ENCODE measurements at places on chromosomes 5 and 9. TPM values are rescaled to one million over a fixed set of nuclear protein-coding genes. Genes with fewer than 3 reads are reported as not detected.

- no peak overlapping the region for H3K4me3 ChIP-seq
- no peaks in the 10 kb centered on the region for H3K36me3 ChIP-seq
- H3K4me1 ChIP-seq = peaks cover 36% of the 10 kb centered on the region
- no peaks in the 10 kb centered on the region for H3K27me3 ChIP-seq
Observed at GRCh38 chr9:113545068-113545467, 81.5 kb downstream of the RGS3 start.

DNA sequence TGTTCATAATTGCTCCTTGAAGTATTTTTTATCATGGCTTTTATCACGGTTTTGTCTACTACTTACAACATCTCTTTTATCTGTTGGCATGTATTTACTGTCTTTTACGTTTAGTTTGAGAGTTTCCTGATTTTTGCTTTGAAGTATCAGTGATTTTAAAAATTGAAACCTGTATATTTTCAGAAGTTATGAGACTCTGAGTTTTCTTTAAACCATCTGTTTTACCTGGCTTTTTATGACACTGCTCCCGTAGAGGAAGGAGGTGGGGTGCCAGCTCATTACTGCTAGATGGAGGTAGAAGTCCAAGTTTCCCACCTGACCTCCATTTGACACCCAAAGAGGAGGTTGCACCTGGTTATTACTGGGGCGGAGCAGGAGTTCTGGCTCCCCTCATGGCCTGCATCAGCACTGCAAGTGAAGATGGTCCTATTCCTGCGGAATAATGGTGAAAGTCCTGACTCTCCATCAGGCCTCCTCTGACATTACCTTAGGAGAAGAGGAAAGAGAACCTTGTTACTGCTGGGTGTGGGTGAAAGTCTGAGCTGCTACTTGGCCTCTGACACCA, 10.0 kb upstream of the ZNF131 start:
- H3K36me3 ChIP-seq = no peaks in the 10 kb centered on the region
- H3K4me3 ChIP-seq = no peak overlapping the region
- peaks cover 6% of the 10 kb centered on the region for H3K4me1 ChIP-seq
- H3K27me3 ChIP-seq = no peaks in the 10 kb centered on the region

GRCh38 chr5:179223961-179224360, 121.3 kb downstream of the ADAMTS2 start:
- H3K4me3 ChIP-seq = no peak overlapping the region
- DNase-seq = no peak

DNA sequence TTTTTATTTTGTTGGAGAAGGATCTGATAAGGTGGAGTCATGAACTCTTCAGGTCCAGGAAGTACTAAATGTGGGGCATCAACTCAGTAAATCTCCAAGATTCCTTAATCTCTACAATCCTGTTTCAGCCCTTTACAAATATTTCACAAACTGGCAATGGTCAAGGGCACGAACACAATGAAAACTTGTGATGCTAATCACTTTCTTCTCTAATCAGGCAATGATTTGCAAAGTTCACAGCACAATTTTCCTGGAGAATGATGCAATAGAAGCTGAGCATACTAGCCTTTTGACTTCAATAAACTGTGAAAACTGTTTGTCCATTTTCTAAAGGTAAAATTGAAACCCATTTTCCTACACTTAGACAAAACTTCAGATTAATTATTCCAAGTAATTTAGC, 16.9 kb downstream of the GDF9 start:
- no peak overlapping the region for H3K4me3 ChIP-seq
- no peaks in the 10 kb centered on the region for H3K4me1 ChIP-seq
- DNase-seq = no peak
- no peaks in the 10 kb centered on the region for H3K27me3 ChIP-seq
- H3K27ac ChIP-seq = no peak overlapping the region

- no peak overlapping the region for H3K27ac ChIP-seq
- H3K36me3 ChIP-seq = no peaks in the 10 kb centered on the region
- DNase-seq = no peak
- H3K27me3 ChIP-seq = no peaks in the 10 kb centered on the region
- H3K4me1 ChIP-seq = no peaks in the 10 kb centered on the region
- H3K4me3 ChIP-seq = no peak overlapping the region
Observed at GRCh38 chr5:93092349-93093105, 488.5 kb downstream of the NR2F1-AS1 start.

- H3K27me3 ChIP-seq = no peaks in the 10 kb centered on the region
- peak; percentile 32 for DNase-seq
- H3K4me3 ChIP-seq = no peak overlapping the region
- H3K36me3 ChIP-seq = no peaks in the 10 kb centered on the region
- H3K27ac ChIP-seq = peak overlapping the region; percentile 50
Observed at GRCh38 chr5:40796487-40796889, 1.7 kb downstream of the PRKAA1 start.

DNA sequence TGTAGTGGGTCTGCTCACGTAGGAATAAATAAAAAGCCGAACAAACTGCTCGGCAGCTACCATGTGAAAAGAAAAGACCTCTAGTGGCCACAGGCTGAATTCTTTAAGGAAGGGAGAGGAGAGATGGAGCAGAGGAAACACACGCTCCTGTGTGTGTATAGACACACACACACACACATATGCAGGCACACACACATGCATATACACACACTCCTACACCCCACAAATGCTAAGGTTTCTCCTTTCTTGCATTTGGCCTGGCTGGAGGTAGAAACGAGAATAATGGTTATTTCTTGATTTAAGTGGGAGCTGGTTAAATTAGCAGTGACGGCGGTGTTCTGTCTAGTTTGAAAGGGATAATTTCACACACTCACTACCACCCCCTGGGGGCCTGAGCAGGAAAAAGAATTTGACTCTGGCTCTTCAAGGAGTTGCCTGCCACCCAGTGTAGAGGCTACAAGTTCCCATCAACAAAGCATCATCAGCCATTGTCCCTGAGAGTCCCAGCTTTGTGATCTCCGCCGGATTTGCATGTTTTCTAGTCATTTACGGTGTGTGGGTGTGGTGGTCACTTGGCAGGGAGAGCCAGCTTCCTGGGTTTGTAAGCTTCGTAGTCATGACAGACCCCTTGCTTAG, at the start of gene INSYN2B:
Gene INSYN2B (minus strand): TSS at position 78 of the 636 bp plus-strand sequence. CDS start 96,597 bp downstream, outside the sequence.
- H3K27me3 ChIP-seq = no peaks in the 10 kb centered on the region
- H3K36me3 ChIP-seq = no peaks in the 10 kb centered on the region
- H3K4me1 ChIP-seq = no peaks in the 10 kb centered on the region
- no peak within 1 kb of the TSS for H3K27ac ChIP-seq
- no peak for DNase-seq
- H3K4me3 ChIP-seq = no peak within 1 kb of the TSS

TEK gene
- 24.6 TPM for total RNA-seq

SH3PXD2B gene
- 43.1 TPM for total RNA-seq

DNA sequence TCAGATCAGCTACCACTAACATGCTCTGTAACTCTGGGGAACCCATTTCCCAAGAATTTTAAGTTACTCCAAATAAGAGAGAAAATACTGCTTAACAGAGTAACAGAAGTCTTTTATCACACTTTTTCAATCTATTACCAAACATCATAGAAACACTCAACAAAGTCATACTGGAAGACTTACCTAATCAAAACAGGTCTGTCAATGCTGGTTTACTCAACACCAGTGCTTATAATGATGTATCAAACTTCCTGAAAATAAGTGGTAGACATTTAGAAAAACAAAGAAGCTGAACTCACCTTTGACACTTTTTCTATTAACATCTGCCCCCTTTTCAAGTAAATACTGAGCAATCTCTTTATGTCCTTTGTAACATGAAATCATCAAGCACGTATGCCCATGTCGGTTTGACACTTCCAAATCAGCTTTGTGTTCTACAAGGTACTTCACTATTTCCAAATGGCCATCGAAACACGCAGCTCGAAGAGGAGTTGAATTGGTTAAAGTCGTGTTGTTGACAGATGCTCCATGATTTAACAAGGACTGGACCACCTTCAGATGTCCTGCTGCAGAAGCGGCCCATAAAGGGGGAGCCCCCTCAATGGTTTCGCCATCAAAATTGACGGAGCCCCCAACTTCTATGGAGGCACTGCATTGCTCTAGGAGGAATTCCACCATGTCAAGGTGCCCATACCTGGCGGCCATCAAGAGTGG, 1.8 kb downstream of the FEM1C start:
- peaks cover 51% of the 10 kb centered on the region for H3K4me1 ChIP-seq
- H3K4me3 ChIP-seq = peak overlapping the region; percentile 80
- DNase-seq = no peak
- peak overlapping the region; percentile 99 for H3K27ac ChIP-seq
- H3K36me3 ChIP-seq = no peaks in the 10 kb centered on the region
- H3K27me3 ChIP-seq = no peaks in the 10 kb centered on the region

SLCO6A1 gene
- not detected for total RNA-seq

PTBP3 gene
- 66.1 TPM for total RNA-seq

GRCh38 chr5:149118463-149118862, 22.8 kb upstream of the ABLIM3 start:
- H3K27ac ChIP-seq = no peak overlapping the region
- no peaks in the 10 kb centered on the region for H3K36me3 ChIP-seq
- no peak for DNase-seq
- no peak overlapping the region for H3K4me3 ChIP-seq

GRCh38 chr9:93037476-93037971, 21.0 kb upstream of the SUSD3 start:
- H3K4me1 ChIP-seq = peaks cover 11% of the 10 kb centered on the region
- H3K36me3 ChIP-seq = peaks cover 23% of the 10 kb centered on the region
- H3K27ac ChIP-seq = peak overlapping the region; percentile 19
- H3K27me3 ChIP-seq = no peaks in the 10 kb centered on the region

DNA sequence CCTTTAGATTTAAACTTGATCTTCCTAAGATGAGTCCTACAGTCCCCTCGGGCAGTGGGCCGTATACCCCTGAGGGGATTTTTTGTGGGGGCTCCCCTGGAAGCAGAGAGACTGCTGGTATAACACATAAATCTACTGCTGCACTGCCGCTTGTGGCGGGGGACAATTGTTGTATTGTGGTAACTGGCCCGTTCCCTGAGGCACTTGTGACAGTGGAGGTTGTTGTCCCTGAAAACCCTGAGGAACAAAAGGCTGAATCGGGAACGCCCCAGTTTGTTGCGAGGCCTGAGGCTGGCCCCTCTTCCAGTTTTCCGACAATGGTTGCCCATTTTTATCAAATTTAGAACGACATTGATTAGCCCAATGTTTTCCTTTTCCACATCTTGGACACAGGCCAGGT, 4.7 kb upstream of the TMEM141 start:
- H3K4me1 ChIP-seq = peaks cover 11% of the 10 kb centered on the region
- no peak overlapping the region for H3K27ac ChIP-seq
- no peak for DNase-seq
- no peaks in the 10 kb centered on the region for H3K27me3 ChIP-seq
- H3K4me3 ChIP-seq = no peak overlapping the region

GRCh38 chr5:95219411-95219810, 65.5 kb downstream of the MCTP1 start:
- H3K36me3 ChIP-seq = no peaks in the 10 kb centered on the region
- H3K27ac ChIP-seq = no peak overlapping the region
- no peak for DNase-seq
- H3K27me3 ChIP-seq = no peaks in the 10 kb centered on the region
- no peaks in the 10 kb centered on the region for H3K4me1 ChIP-seq

DNA sequence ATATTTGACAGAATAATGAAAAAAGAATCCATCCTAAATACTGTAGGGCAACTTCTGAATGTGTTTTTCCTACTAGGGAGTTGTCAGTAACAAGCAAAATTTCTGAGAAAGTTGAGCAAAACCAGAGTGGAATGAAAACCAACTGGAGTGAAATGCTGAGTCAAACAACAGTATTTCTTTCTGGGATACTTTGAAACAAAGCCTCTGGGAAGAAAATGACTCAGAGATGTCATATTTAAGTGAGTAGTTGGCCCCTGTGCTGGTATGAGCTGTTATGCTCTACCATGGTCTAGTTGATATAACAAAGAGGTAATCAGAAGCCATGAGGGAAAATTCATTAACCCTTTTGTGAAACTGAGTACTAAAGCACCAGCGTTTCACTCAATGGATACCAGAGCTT, 372.1 kb upstream of the C9orf72 start:
- DNase-seq = no peak
- no peaks in the 10 kb centered on the region for H3K4me1 ChIP-seq
- no peaks in the 10 kb centered on the region for H3K36me3 ChIP-seq
- no peak overlapping the region for H3K27ac ChIP-seq
- no peaks in the 10 kb centered on the region for H3K27me3 ChIP-seq

RANBP17 gene
- 32.3 TPM for total RNA-seq

NREP gene
- 8.8 TPM for total RNA-seq

GRCh38 chr9:135301271-135302263, 178.0 kb upstream of the PPP1R26 start:
- H3K36me3 ChIP-seq = no peaks in the 10 kb centered on the region
- no peak overlapping the region for H3K4me3 ChIP-seq
- H3K27ac ChIP-seq = no peak overlapping the region
- H3K4me1 ChIP-seq = no peaks in the 10 kb centered on the region

DNA sequence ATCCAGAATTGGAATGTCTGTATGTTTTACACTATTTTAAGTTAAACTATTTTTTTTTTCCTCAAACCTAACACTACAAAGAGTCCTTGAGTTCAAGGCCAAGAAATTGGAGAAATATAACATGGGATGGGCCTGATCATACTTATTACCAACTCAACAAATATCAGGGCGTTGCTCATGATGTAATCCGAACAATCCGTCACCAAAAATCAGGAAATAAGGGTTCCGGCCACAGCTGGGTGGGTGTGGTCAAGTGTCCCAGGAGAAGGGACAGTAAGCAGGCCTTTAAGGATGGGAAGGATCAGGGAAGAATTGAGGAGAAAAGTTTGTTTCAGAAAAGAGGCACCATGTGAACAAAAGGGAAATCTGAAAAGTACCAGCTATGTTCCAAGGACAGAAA, 29.8 kb downstream of the MED27 start:
- no peaks in the 10 kb centered on the region for H3K36me3 ChIP-seq
- no peaks in the 10 kb centered on the region for H3K27me3 ChIP-seq
- no peak overlapping the region for H3K27ac ChIP-seq
- H3K4me1 ChIP-seq = no peaks in the 10 kb centered on the region
- no peak for DNase-seq
